NCI-H510A (cell line): ENCODE measurements at places on chromosomes 7 and 10.
A peak's percentile ranks its signal among the peaks of the same experiment; 100 is the strongest.

DNA sequence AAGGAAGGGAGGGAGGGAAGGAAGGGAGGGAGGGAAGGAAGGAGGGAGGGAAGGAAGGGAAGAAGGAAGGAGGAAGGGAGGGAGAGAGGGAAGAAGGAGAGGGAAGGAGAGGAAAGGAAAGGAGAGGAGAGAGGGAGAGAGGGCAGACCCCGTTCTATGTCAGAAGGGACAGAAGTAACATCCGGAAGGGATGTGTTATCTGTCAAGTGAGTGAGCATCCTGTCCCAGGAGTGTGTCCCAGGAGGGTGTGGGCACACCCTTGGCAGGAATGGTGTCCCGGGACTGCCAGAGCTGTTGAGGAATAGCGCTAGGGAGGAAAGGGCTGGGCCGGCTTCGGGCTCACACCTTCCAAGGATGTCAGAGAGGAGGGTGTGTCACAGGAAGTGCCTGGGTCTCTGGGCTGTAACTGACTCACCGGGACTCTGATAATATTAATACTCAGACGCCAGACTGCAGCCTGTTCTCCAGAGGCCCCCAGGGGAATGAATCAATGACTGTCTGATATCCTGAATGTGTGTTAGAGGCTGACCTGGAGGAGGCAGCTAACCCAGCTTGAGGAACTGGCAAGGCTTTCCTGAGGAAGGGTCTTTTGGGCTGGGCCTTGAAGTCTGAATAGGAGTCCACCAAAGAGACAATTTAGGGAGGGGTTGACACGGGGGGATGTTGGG lies 125.6 kb upstream of the TNRC18 start:
- DNase-seq: no peak

DNA sequence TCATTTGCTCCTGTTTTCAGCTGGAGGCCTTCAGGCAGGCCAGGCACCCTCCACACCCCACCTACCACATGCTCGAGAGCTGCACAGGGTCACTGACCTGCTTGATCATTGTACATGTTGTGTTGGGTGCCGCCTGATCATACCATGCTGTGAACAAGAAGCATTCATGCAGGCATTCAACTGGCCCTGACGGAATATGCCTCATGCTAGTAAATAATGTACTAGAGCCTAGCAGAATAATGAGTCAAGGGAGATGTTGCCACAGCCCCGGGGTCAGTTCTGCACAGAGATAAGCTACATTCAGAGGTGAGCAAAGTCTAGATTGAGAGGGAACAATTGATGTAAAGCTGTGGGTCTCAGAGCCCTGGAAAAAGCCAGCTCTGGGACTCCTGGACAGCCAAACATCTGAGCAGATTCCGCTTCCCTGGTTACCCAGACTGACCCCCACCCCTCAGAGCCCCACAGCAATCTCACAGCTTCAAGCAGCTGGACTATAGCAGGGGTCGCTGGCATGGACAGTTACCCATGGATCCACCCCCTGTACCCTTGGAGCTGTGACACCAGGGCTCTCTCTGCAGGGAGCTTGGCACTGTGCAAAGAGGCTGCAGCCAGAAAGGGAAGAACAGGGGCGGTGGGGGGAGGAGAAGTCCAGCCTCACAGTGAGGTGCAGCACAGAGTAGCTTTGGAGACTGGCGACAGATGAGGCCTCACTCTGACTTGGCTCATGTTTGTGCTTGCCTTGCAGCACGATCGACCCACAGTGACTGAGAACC lies 86.6 kb downstream of the FRMPD2 start:
- DNase-seq: no peak

- no peak for DNase-seq
These were observed 444.6 kb downstream of the NRG3 start for GRCh38 chr10:82319562-82319961.

GRCh38 chr7:1815051-1815481 lies 145.0 kb downstream of the ELFN1 start:
- peak; percentile 84 for DNase-seq

GRCh38 chr7:70346844-70347462 lies 748.7 kb downstream of the AUTS2 start:
- DNase-seq: no peak

DNA sequence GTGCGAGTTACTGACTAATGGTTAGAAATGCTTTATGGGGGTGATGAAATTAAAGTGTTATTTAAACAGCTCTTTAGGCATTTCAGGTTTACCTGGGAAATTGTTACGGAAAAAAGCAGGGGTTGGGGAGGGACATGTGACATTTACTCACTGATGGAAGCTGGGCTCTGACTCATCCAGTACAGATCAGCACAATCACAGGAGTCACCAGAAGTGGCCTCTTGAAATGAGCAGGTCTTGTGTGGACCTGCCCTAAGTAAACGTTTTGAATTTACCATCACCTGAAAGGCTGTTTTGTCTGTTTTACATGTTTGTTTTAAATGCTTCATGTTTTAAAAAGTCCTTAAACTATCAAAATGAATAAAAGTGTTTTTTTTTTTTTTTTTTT lies 2.3 kb downstream of the GLRX3 start:
- DNase-seq: peak; percentile 89

DNA sequence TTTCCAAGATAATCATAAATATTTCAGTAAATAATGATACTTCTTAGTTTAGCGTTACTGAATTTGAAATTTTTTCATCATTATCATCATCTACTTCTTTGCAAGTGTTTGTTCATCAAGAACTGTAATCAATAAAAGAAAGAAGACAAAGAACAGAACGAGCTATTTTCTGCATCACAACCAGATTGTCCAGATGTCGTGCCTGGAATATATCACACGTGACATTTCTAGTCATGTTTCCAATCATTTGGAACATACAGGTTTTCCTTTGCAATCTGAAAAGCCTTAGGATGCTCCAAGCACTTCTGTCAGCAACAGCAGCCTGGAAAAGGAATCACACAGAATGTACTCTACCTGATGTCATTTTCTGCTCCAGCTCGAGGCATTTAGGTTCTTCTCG lies 107.4 kb downstream of the FAM107B start:
- no peak for DNase-seq

DNA sequence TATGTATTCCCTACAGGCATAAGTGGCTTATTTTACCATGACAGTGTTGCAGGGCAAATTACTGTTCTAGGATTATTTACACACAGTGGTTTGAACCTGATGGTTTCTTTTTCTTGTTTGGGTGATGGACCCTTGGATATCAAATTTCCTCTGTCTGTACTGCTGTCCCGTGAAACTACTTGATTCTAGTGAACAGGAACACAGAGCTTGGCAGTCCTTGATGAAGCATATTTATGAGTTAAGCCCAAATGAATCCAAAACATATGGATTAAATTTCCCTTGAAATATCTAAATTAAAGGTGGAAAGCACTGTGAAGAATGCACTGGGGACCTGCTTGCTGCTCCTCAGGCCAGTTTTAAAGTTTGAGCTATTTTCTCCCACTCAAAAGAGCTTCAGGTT lies 635.3 kb downstream of the INHBA start:
- no peak for DNase-seq

GRCh38 chr7:129388333-129389098 lies 45.7 kb upstream of the STRIP2 start:
- DNase-seq: no peak

- DNase-seq: peak; percentile 40
These were observed 10.7 kb downstream of the TSPAN14 start for GRCh38 chr10:80464557-80465450.

DNA sequence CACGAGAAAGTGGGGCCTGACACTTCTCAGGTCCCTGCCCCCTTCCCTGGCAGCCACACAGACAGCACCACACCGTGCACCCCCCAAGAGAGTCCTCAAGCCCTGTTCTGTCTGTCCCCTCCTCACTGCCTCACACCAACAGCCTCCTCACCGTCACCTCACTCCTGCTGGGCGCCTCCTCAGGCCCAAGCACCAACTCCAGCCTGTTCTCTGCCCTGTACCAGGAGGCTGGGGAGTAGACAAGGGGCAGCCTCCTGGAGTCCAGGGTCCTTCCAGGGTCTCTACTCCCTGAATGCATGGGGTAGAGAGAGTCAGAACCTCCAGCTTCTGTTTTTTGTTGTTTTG lies 26.9 kb upstream of the ELN start:
- no peak for DNase-seq

- DNase-seq: no peak
These were observed 745.1 kb upstream of the LRRTM3 start for GRCh38 chr10:66180581-66181318.

DNA sequence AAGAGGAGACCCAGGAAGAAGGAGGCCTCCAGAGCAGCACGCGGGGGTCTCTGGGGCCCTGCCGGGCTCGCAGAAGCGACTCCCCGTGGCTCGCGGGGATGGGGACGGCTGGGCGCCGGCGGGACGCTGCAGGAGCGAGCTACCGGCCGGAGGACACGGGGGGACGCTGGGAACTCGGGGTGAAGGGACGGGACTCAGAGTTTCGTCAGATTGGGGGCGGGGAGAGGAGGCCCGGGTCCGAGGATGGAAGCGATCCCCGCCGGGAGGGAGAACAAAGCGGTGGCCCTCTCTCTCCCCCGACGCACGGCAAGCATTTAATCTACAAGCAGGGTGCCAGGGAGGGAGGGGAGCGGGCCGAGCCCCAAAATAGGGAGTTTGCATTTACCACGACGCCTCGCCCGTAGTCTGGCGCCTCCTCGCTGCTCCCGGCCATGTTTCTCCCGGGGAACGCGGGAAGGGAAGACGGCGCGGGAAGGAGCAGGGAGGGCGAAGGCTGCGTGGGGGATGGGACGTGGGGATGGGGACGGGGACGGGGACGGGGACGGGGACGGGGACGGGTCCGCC lies at the start of gene PRTFDC1:
Gene PRTFDC1, minus strand, starts transcription at position 464 of the 564 bp plus-strand sequence. Its CDS starts 31 bp downstream, at position 433.
- peak; percentile 1 for DNase-seq

GRCh38 chr7:131131746-131132431 lies 195.8 kb upstream of the MKLN1 start:
- no peak for DNase-seq

DNA sequence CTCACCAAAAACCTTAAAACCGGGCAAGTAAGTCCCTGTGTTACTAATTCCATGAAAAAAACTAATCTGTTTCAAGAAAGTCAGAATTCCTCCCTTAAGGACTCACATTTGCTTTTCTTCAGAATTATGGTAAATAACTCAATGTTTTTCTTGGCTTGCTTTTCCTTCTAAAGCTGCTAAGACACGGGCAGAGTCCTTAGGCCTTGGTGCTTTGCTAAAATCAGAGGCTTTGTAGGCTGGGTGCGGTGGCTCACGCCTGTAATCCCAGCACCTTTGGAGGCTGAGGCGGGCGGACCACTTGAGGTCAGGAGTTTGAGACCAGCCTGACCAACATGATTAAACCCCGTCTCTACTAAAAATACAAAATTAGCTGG lies 32.0 kb downstream of the GNA12 start:
- DNase-seq: no peak

DNA sequence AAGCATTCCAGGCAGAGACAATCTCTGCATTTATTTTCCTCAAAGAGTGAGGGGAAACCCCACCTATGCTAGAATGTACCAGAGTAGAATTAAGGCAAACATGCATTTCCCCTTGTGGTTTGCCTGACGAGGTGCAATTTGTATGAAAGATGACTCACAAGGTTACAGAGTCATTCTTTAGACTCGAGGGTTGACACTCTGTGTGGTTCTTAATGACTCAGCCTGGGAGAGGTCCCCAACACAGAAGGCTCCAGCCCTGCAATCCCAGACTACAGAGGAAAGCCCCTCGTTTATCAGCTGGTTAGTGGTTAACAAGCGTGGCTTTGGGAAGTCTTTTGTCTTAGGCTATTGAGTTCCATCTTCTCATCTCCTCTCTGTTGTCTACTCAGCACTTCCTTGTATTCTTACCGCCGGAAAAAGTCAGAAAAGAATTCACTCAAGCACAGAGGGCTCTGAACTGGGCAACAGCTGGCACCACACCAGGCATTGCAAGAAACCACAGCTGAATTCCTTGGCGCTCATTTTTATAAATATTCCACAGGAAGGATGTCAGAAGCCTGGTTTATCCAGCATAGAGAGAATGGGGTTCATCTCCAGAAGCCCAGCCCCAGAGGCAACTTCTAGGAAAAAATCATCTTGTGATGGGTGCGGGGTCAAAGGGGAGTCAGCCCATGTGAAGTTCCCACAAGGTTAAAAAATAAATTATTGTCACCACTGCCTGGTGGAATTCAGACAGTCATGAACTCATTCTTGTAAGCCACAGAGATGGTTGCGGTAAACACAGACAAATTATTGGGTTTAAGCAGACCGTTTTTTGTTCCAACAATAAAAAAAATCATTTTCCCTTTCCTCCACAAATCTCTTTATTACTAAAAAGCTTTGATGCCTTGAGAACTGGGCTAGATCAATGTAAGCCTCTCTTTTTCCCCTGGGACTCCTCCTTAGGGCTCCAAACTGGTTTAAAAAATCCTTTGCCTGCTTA lies 24.5 kb upstream of the SVIL start:
- DNase-seq: no peak

DNA sequence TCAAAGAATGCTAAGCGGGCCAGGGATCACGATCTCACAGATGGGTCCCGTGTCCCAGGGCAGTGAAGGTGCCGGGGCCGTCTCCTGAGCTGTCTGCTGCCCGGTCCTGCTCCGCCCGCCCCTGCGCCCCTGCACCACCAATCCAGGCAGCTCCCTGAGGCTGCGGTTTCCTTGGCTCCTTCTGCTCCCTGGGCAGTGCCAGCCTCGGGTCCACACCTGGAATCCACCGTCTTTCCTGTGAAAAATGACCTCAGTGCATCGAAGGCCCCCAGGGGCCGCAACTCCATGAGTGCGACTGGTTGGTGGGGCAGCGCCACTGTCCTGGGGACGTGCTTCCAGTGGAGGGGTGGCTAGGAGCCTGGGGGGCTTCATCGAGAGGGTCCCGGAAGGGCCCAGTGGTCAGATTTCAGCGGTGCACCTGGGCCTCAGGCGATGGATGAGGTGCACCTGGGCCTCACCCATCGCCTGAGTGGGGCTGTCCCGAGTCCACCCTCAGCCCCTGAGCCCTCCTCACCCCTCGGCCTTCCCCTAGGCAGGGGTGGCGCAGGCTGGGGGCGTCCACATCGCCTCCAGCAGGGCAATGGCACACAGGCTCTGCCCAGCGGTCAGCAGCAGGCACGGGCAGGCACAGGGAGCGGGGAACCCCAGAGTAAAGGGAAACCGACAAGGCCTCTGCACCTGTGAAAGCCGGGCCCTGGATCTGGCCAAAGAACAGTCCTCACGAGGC lies 27.2 kb downstream of the ADGRA1 start:
- no peak for DNase-seq

DNA sequence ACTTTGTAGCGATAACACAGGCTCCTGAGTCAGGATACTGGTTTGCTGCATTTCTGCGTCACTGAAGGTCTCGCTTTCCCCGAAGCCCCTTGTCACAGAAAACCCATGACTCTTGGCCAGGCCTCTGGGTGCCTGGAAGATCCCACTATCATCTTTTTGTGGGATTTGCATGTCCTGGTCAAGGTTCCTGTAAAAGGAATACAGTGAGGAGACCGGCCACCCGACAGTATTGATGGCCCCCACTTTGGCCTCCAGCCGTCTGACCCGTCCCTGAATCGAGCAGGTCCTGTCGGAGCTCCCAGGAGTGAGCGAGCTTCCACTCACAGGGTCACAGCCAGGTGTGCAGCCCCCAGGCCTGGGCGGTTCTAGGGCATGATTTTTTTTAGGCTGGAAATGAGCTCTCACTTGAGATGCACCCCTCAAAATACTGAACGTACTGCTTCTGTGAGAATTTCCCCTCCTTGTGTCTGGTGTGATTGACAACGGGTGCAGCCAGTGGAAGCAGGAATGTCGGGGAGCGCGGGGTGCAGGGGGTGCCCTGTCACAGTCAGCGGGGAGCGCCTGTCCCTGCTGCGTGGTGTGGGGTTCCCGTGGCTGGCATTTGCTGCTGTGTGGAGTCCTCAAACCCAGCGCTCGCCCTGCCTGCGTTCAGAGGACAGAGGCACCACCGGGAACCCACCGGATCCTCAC lies 75.8 kb downstream of the DNAJB6 start:
- no peak for DNase-seq
